Activated gamma-delta T cell (primary cell): ENCODE measurements at places on chromosomes 6 and 20.

- no peak for DNase-seq
These were observed 8.7 kb downstream of the DNAAF9 start for GRCh38 chr20:3398681-3399252.

DNA sequence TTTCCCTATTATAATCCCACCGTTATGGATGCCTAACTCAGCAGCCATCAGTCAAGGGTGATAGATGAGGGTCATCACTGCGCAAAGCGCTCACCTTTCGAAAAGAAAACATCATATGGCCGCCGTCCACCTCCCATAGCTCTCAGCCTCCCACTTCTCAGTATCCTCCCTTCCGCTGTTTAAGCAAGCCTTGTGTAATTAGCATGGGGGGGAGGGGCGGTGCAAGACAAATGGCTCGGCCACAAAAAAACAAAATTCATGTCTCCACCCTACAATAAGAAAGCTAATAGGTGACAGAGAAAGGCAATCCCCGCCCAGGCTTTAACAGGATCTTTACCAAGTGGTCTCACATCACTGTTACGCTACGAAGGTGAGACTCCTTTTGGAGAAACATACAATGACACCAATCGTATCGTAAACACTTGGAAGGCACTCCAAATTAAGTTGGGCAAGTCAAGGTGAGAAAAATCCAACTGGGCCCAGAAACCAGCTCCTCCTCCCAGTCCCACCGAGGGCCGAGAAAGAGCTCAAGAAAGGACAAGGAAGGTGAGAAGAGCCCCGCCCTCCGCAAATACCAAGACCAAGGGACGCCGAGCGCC lies 645 bp downstream of the DDX39B start:
- no peak for DNase-seq

DNA sequence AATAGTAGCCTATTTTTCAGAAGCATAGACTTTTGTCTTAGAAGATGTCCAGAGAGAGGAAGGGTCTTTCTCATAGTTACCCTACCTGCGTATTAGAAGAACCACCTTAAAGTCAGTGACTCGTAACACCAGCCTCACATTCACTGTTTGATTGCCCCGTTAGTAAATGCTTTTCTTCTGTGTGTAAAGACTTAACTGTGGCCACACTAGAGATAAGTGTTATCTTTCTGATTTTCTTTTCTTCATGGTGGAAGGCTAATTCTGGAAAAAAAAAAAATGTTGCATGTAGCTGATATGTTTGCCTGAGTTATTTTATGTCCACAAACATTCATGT lies 83.9 kb downstream of the SAMD3 start:
- DNase-seq = no peak

DNA sequence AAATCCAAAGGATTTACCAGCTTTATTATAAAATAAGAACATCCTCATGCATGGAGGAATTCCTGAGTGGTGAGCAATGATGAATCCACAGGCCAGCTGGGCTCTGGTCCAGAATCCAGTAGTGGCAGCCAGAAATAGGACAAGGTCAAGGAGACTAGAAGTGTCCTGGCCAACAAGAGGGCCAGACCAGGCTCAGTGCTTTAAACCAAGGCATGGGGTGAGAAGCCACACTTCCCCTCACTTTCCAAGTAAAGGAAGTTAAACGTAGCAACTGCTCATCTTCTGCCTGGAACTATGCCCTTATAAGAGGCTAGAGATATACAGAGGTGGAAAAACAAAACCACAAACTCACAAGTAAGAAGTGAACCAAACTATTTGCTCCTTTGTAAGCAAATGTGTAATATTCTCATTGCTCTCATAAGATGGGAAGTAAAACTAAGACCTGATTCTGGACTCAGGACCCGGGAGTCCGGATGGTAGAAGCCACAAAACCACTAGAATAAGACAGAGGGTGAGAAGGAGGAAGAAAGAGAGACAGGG lies 253.2 kb downstream of the UST start:
- DNase-seq = no peak

DNA sequence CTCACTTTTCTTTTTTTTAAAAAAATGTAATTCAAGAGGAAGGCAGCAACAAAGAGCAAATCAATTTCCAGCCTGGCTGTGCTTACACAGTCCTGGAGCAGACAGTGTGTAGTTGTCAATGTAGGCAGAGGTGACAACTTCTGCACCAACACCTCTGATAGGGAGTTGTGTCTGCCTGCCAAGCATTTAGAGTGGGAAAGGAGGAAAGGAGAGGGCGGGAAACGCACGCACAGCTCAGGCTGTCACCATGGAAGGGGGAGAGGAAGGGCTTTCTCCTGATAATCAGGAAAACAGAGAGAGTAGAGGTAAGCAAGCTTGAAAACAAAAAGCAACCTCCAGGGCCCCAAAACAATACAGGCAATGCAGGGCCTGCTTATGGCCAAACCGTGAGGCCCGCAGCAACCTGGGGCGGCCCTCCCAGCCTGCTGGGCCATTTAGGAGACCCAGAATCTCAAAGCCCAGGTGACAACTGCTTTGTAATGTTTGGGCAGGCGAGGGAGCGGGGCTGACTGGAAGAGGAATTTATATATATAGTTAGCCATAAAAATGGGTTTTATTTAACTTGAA lies 41.5 kb upstream of the GFOD1 start:
- no peak for DNase-seq

- no peak for DNase-seq
These were observed 6.4 kb downstream of the MYLK4 start for GRCh38 chr6:2744209-2744771.

DNA sequence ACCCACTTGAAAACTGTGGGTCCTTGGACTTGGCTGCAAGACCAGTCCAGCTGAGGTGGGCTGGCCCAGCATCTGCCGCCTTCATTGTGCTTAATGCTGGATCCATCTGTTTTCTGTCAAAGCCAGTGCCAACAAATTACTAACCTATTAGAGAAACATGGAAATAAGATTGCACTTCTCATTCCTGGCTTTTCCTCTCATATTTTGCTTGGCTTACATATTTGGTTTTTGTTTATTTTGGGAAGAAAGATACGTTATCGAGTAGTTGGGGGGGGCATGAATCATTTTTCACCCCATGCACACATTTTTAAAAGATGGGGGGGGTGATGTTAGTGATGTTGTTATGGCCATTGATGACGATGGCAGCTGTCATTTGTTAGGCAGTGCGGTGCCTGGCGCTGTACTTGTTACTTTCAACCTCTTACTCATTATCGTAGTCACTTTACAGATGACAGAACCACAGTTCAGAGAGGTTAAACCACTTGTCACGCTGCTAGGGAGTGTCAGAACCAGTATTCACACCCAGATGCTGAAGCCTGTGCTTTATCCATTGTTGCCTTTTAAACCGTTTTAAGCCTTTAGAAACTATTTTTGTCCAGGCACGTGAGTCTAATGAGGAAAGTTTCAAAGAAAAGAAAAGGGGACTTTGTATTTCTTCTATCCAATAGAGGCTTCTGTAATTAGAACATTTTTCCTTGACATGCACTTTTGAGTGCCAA lies 180.0 kb downstream of the TMEM242 start:
- DNase-seq = no peak

DNA sequence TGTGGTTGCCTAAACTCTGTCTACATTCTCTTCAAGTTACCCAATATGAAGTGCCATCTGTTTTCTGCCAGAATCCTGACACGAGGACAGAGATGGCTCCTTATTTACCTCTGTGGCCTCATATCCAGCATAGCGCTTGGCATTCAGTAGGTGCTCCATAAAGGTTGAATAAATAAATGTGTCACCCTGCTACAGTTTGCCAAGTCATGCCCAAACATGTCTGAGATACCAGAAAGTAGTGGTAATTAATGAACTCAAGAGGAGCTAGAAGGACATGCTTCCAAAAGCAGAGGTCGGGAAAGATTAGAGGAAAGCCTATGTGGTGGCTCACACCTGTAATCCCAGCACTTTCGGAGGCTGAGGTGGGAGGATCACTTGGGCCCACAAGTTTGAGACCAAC lies 30.9 kb upstream of the E2F3 start:
- no peak for DNase-seq

- no peak for DNase-seq
These were observed 3.6 kb upstream of the PTGIS start for GRCh38 chr20:49571553-49571835.

DNA sequence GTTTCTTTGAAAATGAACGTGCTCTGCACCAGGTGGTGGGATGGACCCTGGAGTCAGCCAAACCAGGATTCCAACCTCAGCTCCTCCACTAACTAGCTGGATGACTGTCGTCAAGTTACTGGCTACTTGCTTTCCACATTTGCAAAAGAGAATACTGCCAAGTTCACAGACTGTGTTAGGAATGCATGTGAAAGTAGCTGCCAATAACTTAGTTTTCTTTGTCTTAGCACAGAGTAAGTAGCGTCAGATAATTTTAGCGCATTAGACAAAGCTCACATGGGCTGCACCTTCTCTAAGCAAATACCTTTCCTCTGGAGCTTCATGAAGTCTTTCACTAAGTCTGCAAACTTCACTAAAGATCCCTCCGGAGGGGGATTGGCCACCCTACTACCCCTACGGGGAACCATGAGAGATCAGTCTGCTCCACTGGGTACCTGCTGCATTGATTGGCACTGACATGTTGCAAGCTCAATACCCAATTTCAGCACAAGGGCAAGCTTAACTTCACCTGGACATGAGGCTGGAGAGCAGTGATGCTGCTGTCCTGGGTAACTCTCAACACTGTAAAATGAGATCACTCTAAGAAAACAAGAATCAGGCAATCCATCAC lies 113.9 kb downstream of the MBOAT1 start:
- no peak for DNase-seq

- no peak for DNase-seq
These were observed 13.9 kb upstream of the CCDC167 start for GRCh38 chr6:37513576-37513975.

GRCh38 chr6:10413262-10413849 lies 1.5 kb downstream of the TFAP2A start:
- DNase-seq = no peak

DNA sequence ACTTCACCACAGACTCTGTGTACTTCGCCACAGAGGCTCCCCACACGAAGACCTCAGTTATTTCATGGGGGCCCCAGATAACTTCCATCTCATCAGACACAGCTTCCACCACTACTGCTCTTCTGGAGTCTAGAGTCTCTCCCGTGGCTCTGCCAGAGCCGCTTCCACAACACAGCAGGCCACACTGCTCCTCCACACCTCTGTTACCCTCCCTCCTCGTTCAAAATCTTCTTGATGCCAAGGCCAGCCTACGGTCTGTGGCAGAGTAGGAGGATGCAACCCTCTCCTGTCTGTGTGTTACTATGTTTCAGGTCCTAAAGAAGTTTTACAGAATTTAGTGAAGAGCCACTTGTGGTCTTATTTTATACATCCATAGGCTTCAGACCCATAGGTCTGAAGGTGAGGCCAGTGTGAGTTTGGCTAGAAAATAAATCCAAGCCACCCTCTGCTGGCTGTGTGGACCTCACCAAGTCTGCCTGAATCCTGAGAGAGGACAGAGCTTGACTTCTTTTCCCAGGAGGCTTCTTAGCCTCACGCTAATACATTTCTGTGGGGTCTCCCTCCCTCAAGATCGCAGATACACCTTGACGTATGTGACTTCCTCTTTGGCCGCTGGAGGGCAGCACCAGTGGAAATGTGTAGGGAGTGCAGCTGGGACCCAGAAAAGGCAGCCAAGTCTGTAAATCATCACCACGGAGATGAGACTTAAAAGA lies 197.7 kb downstream of the FAXC start:
- no peak for DNase-seq
